ENCODE measurements at places on chromosomes 12 and 14.

GRCh38 chr14:56121816-56122215 is 3.6 kb downstream of the PELI2 start:
- DNase-seq = no peak

GRCh38 chr14:60204843-60205774 is 39.9 kb upstream of the DHRS7 start:
- DNase-seq = no peak

- no peak for DNase-seq
Measured at GRCh38 chr12:48868451-48868850, 2.8 kb upstream of the RND1 start.

GRCh38 chr14:74610199-74610865 is 1.7 kb downstream of the LTBP2 start:
- no peak for DNase-seq

GRCh38 chr12:109131154-109132050 is 15.0 kb downstream of the ACACB start:
- no peak for DNase-seq

DNA sequence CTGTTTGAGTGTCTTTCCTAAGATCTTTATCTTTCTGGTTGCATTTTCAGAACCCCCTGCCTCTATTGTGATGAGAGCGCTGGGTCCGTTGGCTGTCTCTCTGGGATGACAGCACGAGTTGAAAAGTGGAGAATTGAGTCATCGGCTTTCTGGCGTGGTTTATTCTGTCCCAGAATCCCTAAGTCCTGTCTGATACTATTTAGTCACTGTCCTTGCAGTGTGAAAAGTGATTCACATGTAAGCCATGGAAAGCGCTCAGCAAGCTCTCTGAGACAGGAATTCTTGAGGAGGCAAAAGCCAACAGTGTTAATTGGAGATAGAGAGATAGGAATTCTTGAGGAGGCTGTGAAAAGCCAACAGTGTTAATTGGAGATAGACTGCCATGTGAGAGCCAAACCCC is 121.7 kb downstream of the CHST11 start:
- peak; percentile 70 for DNase-seq

DNA sequence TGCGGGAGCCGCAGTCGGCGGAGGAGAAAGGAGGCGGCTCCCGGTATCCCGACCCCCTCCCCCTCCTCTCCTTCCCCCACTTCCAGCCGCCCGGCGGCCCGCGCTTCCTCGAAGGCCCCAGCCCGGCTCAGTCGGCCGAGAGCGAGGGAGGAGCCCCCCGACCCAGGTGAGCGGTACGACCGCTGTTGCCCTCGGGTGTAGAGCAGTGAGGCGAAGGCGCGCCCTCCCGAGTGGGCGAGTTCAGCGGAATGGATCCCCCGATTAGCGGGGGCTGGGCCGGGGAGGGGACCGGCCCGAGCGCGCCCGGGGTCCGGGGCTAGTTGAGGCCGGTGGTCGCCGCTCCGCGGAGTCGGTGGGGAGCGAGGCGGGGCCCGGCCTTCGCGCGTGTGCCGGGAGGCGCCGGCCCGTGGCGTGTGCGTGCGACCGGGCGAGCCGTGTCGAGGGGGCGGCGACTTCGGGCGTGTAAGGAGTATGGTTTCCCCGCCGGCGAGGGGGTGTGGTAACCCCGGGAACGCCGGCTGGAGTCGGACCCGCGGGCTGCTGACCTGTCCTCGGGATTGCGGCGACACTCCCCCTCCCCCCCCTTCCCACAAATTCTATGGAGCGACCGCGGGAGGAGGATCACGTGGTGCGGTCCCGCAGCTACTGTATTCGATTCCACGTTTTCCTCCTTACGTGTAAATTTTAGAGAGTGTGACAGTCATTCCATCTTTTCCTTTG is 501 bp downstream of the RIMKLB start:
- DNase-seq = no peak

DNA sequence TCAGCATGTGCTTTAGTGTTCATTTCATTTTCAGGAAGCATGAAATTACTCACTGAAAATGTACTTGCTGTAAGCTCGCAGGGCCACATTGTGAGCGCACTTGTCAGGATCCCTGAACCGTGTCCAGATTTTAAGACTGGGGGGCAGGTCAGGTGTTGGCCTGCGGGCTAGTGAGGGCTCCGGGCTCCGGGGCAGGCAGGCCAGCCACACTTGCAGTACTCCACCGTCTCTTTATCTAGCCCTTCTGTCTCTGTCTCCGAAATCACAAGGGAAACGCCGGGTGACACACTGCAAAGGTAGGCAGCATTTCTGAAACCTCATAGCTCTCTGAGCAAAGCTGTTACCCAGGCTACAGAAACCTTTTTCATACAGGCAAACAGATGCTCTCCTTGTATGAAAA is 98.7 kb downstream of the EML1 start:
- DNase-seq = no peak

DNA sequence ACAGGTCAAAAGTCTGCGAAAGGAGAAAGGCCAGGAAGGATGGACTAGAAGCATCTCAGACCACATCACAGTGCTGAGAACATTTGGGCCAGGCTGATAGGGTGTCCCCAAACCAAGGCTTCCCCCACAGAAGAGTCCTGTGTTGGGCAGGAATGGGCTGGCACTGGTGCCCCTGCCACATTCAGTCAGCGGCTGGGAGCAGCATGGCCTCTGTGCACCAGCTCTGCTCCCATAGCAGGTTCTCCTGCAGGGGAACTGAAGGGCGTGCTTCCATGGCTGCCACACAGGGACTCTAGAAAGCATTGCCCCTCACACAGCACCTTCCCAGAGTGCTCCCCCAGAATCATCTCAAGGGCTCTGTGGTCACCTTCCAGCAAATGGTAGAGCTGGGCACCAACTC is 17.5 kb downstream of the EVL start:
- no peak for DNase-seq

- DNase-seq = no peak
Measured at GRCh38 chr12:7142056-7142644, 12.0 kb downstream of the CLSTN3 start.

DNA sequence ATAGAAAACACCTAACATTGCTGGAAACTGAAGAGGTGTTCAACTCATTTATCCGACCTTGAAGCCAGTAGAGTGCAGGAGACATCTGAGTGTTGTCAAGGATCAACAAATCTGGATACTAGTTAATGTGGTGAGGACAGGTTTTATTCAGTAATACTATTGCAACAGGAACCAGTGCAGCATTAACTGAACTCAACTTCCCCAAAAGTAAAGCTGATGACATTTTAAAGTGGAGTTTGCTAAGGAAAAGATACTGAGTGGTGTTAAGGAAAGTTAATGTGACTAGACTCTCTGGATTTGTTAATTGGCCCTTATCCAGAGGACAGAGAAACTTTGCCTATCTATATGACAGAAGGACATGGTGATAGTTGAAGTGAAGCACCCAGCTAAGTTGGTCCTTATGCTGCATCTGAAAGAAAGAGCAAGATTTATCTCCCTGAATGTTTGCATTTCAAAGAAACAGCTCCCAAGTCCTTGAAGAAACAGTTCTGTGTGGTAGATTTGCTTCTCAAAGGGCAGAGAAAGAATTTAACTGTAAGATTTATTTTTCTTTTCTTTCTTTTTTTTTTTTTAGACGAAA is 1.2 kb upstream of the CLEC7A start:
- DNase-seq = no peak

DNA sequence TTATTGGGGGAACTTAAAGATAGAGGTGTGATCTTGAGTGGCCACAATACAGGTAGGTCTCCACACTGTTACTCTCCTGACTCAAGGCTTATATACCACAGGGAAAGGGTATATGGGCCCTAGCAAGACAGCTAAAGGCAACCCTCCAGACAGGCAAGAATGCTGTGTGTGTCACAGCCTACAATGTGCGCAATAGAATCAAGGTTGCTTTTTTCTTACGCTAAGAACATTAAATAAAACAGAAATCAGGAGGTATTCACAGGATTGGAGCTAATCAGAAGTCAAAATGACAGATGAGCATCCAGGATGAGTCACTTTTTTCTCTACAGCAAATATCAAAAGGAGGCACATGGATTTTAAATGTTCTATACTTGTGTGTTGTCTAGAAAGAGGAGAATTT is 1797.9 kb upstream of the SEL1L start:
- no peak for DNase-seq

- DNase-seq = no peak
Measured at GRCh38 chr12:96821592-96821991, 85.5 kb upstream of the NEDD1 start.

DNA sequence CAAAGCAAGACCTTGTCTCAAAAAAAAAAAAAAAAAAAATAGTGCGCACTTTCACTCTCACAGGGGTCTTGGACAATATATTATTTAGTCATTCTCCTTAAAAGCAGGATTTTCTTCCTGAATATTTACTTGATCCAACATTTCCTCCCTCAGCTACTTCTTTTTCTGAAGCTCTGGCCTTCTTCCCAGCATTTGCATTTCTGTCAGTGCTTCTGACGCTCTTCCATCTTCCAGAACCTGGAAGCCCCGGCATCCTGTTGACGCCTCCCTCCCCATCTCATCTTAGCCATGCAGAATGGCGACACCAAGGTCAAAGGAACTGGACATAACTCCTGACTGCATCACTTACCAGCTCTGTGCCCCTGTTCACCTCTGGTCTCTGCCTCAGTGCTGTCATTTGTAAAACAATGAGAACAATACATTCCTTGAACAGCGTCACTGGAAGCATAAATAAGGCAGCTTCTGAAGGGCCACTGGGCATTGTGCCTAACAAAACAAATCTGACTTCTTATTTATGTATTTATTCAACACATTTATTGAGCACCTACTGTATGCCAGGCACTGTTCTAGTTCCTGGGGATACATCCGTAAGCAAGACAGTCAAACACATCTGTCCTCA is 90.9 kb upstream of the MDM1 start:
- DNase-seq = no peak

- DNase-seq = no peak
Measured at GRCh38 chr12:96248136-96248931, 54.2 kb downstream of the ELK3 start.

- DNase-seq = no peak
Measured at GRCh38 chr12:30764251-30764650, 9.5 kb upstream of the CAPRIN2 start.

DNA sequence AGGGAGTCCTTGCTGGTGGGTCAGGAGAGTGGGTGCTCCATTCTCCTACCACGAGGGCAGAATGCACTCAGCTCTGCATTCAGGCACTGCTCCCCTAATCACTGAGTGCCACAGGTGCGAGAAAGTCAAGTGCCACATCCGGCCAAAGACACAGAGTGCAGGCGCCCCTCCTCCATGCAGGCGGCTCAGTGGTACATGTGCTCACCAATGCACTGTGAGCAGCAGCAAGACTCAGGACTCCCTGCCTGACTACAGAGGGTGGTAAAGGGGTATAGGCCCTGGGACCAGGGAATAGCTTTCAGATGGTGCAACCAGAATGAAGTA is 32.9 kb downstream of the ZFYVE21 start:
- DNase-seq = no peak

- no peak for DNase-seq
Measured at GRCh38 chr14:73426877-73427276, 31.5 kb downstream of the NUMB start.

DNA sequence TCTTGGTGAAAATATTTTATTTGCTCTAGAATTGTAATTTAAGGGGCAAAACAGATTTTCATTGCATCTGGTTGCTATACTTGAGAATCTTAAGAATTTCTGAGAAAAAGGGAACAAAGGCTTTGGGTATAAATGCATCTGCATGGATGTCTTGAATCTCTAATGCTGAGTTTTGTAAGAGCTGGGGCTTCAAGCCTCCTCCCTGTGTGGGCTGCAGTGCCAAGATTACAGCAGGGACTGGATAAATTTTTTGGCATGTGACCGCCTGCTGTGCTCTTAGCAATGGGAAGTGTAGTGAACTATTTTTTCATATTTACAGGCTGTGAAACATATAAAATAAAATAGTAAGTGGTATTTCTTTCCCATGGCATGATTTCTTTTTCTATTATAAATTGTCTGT is 70.0 kb downstream of the SLC38A6 start:
- no peak for DNase-seq

- DNase-seq = no peak
Measured at GRCh38 chr12:5465384-5465783, 33.5 kb downstream of the NTF3 start.

GRCh38 chr12:114166362-114166761 is 200.2 kb upstream of the RBM19 start:
- peak; percentile 1 for DNase-seq

DNA sequence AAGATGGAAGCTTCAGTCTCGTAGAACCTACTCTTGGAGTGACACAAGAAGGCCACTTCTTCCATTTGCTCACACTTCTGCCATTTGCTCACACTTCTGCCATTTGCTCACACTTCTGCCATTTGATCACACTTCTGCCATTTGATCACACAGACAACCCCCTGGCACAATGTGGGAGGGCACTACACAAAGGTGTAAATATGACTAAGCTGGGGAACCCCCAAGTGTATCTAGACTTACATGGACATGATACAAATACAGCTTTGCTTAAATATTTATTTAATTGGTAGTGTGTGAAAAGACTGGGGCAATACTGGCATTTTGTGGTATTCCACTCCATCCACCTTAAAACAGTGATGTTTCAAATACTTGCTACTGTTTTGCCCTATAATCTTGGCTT is 296.2 kb upstream of the PPFIA2 start:
- no peak for DNase-seq

DNA sequence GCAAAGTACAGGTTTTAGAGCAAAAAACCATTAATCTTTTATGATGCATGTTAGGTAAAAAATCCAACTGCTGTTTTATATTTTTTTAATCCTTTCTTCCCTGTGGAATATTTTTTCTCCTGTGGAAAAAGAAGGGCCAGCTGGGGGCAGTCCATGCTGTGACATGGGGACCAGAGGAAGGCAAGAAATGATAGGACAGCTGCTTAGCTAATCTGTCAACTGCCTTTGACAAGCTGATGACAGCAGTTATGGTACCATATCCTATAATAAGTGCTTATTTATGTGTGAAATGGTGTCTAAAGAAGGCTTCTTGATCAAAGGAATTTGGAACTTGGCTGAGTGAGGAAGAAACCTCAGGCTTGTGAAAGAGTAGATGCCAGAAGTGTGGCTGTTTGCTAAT is 452.4 kb upstream of the NOVA1 start:
- no peak for DNase-seq

- no peak for DNase-seq
Measured at GRCh38 chr12:13182881-13183280, 13.6 kb upstream of the EMP1 start.

- no peak for DNase-seq
Measured at GRCh38 chr12:62738105-62738504, 196.8 kb downstream of the PPM1H start.

DNA sequence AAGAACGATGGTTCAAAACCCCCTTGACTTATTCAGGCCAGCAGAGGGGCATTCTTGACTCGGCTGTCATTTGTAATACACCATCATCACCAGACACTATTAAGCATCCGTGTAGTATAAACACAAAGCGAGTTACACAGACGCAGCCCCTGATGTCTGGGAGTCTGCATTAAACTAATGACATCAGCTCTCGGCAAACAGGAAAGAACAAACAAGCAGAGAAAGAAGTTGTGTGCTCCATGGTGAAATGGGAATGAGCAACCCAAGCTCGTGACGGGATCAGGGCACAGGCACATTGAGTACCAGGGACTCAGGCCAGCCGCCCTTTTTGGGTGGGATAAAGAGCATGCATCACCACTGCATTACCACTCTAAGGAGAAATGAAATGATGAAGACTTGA is 460.1 kb downstream of the MED13L start:
- DNase-seq = no peak
